ENCODE measurements at places on chromosomes 2 and 18.

- DNase-seq = no peak
These were observed 20.8 kb downstream of the CACNB4 start for GRCh38 chr2:152078023-152078422.

- DNase-seq = no peak
These were observed 85.3 kb upstream of the EFEMP1 start for GRCh38 chr2:56008661-56009431.

- DNase-seq = no peak
These were observed 15.2 kb downstream of the PAX8 start for GRCh38 chr2:113263546-113263945.

DNA sequence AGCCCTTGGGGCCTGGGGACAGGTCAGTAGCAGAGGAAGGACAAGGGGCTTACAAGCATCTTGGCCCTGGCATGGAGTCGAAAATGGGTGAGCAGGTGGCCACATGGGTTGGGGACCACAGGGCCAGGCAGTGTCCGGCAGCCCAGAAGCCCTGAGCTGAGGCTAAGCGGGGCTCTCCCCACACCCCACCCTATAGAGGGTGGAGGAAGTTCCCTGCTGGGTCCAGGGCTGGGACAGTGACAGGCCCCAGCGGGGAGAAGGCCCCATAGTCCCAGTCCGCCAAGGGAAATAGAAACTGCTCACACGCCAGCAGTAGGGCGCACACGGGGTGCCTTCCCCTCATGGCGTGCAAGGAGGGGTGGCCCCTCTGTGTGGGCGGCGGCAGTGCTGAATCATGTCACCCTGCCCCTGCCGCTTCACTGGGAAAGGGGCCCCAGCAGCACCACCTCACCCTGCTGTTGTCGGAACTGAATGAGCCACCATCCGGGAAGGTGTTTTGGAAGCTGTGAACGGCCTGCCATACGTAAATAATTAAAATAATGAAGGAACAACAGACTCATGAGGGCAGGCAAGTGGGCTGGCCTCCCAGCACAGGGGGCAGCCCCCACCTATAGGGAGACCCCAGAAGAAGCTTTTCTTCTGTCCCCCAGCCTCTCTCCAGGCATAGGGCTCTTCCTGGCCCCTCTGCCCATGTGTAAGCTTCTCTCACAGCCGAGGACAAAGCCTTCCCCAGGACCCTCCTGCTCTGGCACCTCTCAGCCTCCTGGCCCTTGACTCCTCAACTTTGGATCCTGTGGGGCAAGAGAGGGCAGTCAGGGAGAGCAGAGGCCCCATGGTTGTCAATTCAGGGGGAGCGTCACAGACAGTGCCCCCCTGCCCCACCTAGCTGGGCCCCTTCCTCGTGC lies 12.7 kb upstream of the DUSP2 start:
- no peak for DNase-seq

GRCh38 chr2:70932631-70933230 lies 3.0 kb upstream of the ATP6V1B1 start:
- DNase-seq = no peak

DNA sequence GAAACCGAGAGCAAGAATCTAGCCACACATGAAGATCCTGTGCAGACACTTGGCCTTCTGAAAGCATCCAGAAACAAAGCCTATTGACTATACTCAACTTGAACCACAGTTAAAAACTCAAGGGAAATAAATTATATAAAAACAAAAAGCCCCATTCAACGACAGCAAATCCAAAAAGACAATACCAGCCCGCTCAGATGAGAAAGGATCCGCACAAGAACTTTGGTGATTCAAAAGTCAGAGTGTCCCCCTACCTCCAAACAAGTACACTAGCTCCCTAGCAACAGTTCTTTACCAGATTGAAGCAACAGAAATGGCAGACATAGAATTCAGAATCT lies 163.2 kb downstream of the WDPCP start:
- DNase-seq = no peak

DNA sequence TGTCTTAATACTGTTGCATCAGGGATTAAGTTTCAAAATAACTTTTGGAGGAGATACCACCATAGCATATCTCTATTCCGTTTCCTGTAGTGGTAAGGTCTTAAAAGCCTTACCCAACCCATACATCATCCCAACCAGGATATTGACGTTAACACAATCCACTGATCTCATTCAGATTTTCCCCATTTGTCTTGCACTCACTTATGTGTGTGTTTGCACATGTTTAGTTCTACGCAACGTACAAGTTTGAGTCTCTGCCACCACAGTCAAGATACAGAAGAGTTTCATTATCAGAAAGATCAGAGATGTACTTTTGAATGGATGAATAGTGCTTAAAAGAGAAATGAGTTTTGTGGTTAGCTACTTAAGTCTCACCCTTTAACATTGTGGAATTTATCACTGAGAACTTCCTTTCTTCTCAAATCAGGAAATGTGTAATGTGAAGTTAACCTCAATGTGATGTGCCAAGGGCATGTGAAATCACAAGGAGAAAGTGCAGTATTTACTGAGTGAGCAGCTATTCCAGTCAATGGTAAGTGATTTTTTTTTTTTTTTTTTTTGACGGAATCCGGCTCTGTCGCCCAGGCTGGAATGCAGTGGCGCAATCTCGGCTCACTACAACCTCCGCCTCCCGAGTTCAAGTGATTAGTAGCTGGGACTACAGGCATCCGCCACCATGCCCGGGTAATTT lies 69.2 kb upstream of the EPHA4 start:
- DNase-seq = no peak

DNA sequence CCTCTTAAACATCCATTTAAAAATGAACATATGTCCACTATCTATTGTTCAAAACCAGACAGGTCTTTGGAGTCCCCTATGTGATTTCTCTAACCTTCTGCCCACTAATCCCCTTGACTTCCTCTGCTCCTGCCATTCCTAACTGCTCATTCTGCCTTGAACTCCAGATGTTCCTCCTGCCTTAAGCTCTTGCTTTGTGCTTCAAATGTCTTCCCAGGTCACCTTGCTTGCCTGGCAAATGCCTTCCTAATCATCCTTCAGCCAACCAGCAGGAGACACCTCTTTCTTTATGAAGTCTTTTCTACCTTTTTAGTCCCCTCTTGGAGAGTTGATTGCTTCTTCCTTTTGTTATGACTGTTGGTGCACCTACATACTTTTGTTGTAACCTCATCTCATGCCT lies 1043.0 kb upstream of the CHAC2 start:
- DNase-seq = no peak

DNA sequence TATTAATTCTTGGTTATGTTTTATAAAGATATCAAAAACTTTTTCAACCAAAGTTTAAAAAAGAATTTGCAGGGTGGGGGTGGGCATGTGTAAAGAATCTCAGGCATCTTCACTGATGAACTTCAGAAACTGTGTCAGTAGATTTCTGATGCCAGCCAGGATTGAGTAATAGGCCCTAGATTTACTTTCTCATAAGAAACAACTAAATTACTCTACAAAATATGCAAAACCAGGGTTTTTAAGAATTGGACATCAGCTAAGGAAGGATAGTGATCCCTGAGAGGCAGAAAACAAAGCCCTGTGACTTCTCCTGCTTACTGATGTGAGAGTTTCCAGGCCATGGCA lies 11.9 kb upstream of the IL1R1 start:
- no peak for DNase-seq

- DNase-seq = no peak
These were observed 241.6 kb upstream of the RAB6C start for GRCh38 chr2:129737660-129738527.

- no peak for DNase-seq
These were observed 11.5 kb upstream of the MBP start for GRCh38 chr18:77144046-77144445.

GRCh38 chr2:11129598-11130449 lies 25.4 kb upstream of the SLC66A3 start:
- peak; percentile 84 for DNase-seq

- no peak for DNase-seq
These were observed 30.1 kb downstream of the C1D start for GRCh38 chr2:68032702-68033101.

DNA sequence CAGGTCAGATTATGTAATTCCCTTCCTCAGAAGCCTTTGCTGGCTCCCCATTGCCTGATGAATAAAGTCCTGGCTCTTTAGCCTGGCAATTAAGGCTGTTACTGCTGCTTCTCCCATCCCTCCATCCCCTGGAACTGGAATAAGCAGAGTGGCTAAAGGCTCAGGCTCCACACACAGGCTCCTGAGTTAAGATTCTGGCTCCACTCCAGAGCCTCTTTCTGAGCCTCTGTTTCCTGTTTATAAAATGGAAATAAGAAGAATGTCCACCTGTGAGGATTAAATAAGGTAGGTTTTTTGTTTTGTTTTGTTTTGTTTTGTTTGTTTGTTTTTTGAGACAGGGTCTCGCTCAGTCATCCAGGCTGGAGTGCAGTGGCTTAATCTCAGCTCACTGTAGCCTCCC lies 50.0 kb downstream of the ZFP36L2 start:
- no peak for DNase-seq

- DNase-seq = no peak
These were observed 430.0 kb downstream of the SLC4A3 start for GRCh38 chr2:220057391-220057790.

DNA sequence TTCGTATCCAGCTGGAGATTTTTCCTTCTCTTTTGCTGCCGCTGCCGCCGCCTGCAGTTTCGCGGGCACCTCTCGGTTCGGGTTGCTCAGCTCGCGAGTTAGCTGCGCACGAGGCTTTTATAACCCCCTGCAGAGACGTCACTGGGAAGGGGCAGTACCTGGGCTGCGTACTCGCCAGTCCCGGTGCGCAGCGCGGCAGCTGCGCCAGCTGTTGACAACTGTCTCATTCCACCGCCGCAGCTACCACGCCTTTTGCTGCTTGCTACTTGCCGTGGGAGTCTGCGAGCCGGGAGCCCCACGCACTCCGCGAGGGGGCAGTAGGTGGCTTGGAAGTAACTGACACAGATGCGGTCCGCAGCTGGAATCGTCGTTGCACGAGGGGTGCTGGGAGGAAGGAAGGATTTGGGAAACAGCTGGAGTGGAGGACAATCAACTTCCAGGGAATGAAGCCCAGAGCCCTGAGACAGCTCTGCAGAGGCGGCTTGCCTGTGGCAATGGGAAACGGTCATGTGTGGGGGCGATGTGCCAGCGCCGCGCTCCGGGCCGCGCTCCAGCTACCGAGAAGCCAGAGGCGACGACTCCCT lies at the start of gene TACR1:
Gene TACR1, minus strand, starts transcription at position 93 of the 584 bp plus-strand sequence. CDS start 586 bp downstream, outside the sequence.
- DNase-seq = peak; percentile 61

DNA sequence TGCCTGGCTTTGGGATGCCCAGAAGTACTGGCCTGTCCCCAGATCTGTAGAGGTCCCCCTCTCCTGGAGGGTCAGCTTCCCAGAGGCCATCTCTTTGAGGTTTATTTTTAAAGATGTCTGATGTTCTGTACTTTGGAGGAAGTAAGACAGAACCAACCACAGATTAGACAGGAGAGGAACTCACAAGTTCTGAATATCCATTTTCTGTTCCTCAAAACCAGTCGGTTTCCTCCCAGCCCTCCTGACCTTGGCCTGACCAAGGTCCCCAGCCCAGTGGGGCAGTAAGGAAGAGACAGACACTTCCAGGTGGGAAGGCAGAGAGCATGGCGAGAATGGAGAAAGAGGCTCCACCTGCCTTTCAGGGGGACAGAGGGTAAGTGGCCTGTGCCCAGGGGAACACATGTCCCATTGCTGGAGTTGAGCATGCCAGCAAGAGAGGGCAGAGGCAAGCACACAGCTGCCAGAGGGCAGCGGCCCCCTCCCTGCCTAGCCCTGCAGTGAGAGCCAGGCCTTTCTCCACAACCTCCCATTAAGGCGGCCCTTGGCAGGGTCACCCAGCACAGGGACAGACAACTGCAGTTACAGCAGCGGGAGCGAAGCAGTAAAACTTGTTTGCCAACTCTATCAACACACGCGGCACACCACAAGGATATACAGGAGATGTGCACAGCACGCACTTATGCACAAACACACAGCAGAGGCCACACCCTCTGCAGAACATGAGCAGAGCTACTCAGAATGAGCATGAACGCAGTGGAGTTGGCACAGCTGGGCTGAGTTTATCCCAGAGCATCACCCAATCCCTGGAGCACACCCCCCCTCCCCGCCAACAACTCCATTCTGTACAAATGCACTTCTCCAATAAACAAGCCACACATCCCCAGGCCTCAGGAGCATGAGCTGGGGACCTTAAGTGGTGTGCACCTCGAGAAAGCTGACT lies 18.5 kb upstream of the SEMA4C start:
- DNase-seq = peak; percentile 75

GRCh38 chr2:38146275-38146906 lies 70.4 kb upstream of the CYP1B1 start:
- DNase-seq = peak; percentile 49

DNA sequence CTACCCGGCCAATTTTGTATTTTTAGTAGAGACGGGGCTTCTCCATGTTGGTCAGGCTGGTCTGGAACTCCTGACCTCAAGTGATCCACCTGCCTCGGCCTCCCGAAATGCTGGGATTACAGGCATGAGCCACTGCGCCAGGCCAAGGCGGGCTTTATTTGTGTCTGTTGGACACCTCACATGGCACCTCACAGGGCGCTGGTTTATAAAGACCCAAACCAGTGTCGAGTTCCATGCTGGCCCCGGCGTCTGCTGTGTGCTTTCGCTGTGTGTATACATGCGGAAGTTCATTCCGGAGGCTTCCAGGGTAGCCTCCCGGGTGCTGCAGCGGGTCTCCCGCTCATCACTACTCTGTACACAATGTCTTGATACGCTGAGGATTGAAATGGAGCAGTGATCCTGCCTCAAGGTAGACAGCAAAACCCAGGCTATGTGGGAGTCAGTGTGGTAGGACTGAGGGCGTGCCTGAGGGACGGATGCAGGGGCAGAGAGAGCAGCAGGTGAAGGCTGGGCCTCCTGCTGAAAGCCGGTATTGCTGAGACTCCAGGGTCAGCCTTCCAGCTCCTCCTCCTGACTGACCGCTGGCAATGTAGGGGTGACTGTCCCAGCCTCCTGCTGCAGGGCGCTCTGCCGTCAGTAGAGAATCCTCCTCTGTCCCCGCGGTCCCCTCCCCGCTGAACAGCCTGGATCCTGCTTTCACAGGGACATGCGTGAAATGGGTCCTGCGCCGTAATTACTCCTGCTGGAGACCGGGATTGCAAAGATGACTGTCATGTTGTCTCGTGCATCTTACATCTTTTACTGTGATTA lies 22.7 kb downstream of the LDLRAD4 start:
- DNase-seq = no peak

DNA sequence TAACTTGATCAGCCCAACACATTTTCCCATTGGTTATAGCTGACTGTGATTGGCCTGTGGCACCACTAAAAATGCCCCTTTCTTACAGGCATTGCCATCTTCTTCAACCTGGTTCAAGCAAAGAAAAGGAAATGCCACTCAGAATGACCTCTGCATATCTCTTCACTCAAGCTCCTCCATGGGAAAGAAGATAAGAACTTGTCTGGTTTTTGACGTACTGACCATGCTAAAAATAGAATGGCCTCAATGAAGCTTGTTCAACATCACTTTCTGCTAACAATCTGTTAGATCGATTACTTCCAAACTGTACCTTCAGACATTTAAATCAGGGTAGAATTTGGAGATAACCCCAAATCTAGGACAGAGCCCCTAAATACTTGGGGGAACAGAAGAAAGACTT lies 109.5 kb downstream of the CABYR start:
- no peak for DNase-seq

Measured in Calu3 (cell line).